ENCODE measurements at places on chromosomes 12 and 14. TPM values are rescaled to one million over a fixed set of nuclear protein-coding genes. Genes with fewer than 3 reads are reported as not detected.
A peak's percentile ranks its signal among the peaks of the same experiment; 100 is the strongest.

The LBHD2 gene
- polyA plus RNA-seq = not detected

GRCh38 chr14:74538411-74539391, 45.1 kb downstream of the ISCA2 start:
- H3K4me3 ChIP-seq = no peak overlapping the region
- DNase-seq = no peak
- no peak overlapping the region for H3K27ac ChIP-seq
- H3K36me3 ChIP-seq = no peaks in the 10 kb centered on the region

The TRHDE gene
- 14.2 TPM for polyA plus RNA-seq

GRCh38 chr12:21483531-21483930, 17.9 kb downstream of the RECQL start:
- H3K27ac ChIP-seq = no peak overlapping the region
- peaks cover 34% of the 10 kb centered on the region for H3K36me3 ChIP-seq
- no peak for DNase-seq
- no peak overlapping the region for H3K4me3 ChIP-seq

- no peak for DNase-seq
- no peak overlapping the region for H3K4me3 ChIP-seq
- H3K36me3 ChIP-seq = no peaks in the 10 kb centered on the region
- no peaks in the 10 kb centered on the region for H3K4me1 ChIP-seq
- H3K27me3 ChIP-seq = no peaks in the 10 kb centered on the region
- H3K27ac ChIP-seq = no peak overlapping the region
Observed at GRCh38 chr12:126883697-126884096, 1383.3 kb upstream of the TMEM132C start.

DNA sequence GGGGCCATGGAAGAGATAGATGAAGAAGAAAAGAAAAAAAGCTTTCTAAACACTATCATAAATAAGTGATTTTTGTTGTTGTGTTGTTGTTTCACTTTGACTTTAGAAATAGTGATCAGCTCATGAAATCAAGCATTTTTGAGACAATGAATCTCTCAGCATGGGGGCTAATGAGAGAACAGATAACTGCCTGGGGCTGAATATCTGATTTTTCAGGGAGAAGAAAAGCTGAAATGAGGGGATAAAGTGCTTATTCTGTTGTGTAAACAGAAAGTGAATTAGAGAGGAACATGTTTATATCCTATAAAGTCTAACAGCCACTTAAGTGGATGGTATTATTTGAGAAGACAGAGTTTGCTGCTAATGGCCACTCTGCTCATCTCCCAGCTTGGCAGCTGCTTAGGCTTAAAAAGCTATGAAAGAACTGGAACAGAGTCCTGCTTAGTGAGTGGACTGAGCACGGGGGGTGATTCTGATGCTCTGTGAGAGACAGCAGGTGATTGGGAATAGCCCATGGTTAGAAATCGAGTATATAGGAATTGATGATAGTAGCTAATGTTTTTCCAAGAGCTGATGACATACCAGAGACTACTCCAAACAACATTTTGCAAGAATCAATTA, 646.1 kb upstream of the TMEM132C start:
- H3K27me3 ChIP-seq = no peaks in the 10 kb centered on the region
- H3K36me3 ChIP-seq = no peaks in the 10 kb centered on the region
- no peak for DNase-seq
- no peak overlapping the region for H3K4me3 ChIP-seq
- H3K27ac ChIP-seq = no peak overlapping the region
- H3K4me1 ChIP-seq = no peaks in the 10 kb centered on the region

- H3K36me3 ChIP-seq = no peaks in the 10 kb centered on the region
- no peak for DNase-seq
- no peak overlapping the region for H3K4me3 ChIP-seq
- no peaks in the 10 kb centered on the region for H3K4me1 ChIP-seq
- no peak overlapping the region for H3K27ac ChIP-seq
- H3K27me3 ChIP-seq = no peaks in the 10 kb centered on the region
Observed at GRCh38 chr12:70982286-70982685, 61.7 kb upstream of the PTPRR start.

DNA sequence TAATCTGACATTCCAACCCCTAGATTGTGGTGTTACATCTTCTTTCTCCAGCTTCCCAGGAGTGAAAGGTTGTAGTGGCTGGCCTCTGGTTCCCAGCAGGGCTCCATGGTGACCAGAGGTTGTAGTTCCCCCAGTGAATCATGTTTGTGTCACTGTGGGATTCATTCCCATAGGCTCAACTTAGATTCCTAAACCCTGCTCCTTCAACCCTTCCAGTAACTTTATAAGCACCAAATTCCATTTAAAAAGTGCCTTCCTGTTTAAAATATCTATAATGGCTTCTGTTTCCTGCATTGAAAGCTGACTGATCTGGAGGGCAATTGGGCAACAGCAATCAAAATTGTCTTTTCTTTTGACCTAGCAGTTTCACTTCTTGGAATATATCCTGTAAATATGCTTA, 40.5 kb upstream of the TBC1D15 start:
- H3K36me3 ChIP-seq = no peaks in the 10 kb centered on the region
- no peaks in the 10 kb centered on the region for H3K4me1 ChIP-seq

The CPNE6 gene
- polyA plus RNA-seq = 0.31 TPM

The KLRF1 gene
- 1.5 TPM for polyA plus RNA-seq

DNA sequence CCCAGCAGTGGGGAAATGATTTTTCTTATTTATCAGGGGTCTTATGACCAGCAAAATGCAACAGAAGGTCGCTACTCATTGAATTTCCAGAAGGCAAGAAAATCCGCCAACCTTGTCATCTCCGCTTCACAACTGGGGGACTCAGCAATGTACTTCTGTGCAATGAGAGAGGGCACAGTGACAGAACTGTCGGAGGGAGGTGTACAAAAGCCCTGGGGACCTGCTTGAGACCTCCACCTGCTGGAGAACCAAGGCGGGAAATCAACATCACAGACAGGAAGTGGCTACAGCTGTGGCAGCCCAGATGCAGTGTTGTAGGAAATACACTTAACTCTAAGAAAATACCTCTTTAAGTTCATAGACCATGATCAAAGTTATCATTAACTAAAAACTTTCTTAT, 250.9 kb upstream of the OR4E1 start:
- H3K27ac ChIP-seq = no peak overlapping the region
- H3K4me3 ChIP-seq = no peak overlapping the region
- H3K36me3 ChIP-seq = no peaks in the 10 kb centered on the region

DNA sequence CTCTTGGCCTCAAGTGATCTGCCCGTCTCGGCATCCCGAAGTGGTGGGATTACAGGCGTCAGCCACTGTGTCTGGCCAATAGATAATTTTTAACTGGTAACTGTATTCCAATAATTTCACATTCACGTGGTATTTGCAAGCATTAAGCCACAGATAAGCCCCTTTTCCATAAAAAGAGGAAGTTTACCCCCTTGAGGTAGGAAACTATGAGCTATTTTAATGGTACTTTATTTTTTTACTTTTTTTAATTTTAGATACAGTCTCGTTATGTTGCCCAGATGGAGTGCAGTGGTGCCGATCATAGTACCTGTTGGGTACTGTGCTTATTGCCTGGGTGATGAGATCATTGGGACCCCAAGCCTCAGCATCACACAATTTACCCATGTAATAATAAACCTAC, 42.9 kb upstream of the AP4S1 start:
- no peak overlapping the region for H3K27ac ChIP-seq
- DNase-seq = no peak
- H3K27me3 ChIP-seq = no peaks in the 10 kb centered on the region
- H3K4me3 ChIP-seq = no peak overlapping the region

DNA sequence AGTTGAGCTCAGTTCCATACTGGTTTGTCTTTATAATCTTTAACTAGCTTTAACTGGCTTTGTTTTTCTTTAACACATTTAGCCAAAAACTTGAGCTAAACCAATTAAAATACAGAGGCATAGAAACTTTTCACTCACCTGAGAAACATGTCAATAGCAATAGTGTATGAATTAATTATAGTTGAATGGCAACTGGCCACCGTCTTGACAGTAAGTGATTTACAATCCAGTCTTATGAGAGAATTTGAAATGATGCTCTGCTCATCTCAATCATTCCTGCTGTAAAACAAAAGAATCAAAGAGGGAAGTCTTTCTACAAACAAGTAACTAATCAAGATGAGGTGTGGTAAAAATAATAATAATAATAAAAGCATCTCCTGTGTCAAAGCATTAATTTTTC, 86.6 kb upstream of the AMIGO2 start:
- H3K4me1 ChIP-seq = peaks cover 2% of the 10 kb centered on the region
- no peak overlapping the region for H3K4me3 ChIP-seq
- no peaks in the 10 kb centered on the region for H3K36me3 ChIP-seq
- H3K27ac ChIP-seq = no peak overlapping the region
- DNase-seq = no peak
- no peaks in the 10 kb centered on the region for H3K27me3 ChIP-seq

The LYZ gene
- 128 TPM for polyA plus RNA-seq

DNA sequence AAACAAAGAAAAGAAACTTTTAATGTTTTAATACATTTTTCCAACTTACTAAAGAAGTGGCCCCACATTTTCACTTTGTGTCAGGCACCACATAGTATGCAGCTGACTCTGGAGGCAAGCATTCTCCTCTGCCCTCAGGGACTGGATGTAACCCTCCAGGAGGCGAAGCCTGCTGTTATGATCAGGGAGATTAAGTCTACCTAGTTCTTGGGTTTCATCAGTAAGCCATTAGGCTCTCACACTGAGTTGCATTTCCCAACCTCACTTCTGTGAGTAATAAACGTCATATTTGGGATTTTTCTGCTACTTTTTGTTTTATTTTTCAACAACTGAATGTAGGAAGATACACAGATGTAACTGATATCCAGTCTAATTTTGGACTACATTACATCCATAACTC, 101.2 kb upstream of the LRFN5 start:
- no peaks in the 10 kb centered on the region for H3K4me1 ChIP-seq
- H3K27me3 ChIP-seq = no peaks in the 10 kb centered on the region
- no peak overlapping the region for H3K4me3 ChIP-seq
- DNase-seq = no peak
- no peaks in the 10 kb centered on the region for H3K36me3 ChIP-seq

The STXBP6 gene
- 27.8 TPM for polyA plus RNA-seq

DNA sequence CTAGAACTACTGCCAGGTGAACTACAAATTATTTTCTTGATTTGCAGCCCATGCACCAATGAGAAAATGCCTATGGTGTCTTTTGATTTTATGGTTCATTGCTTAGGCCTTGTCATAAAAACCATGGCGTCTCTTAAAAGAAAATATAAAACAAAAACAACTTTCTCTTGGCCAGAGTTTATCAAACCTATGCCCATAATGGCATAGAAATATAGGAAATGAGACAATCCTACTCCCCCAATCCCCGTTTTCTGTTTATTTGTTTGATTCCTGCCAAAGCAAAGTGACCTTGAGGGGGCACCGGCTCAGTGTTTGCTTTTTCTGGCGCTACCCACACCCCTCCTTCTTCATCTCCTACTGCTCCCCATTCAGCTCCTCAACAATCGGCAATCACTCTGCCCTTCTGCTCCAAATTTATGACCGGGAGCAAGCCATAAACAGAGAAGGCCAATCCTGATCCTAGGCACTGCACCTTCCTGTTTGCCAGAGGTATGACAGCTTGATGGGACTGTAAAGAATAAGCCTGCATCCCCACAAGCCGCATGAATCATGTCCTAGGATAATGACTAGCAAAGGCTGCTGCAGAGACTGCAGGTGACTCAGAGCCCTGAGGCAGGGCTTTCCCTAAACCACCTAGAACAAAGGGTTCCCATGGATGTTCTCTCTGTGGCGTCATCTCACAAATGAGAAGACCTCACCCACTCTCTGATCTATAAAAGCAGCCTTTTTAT, 874.9 kb downstream of the NRXN3 start:
- DNase-seq = peak; percentile 4
- H3K36me3 ChIP-seq = no peaks in the 10 kb centered on the region
- H3K27me3 ChIP-seq = no peaks in the 10 kb centered on the region
- H3K4me1 ChIP-seq = no peaks in the 10 kb centered on the region

DNA sequence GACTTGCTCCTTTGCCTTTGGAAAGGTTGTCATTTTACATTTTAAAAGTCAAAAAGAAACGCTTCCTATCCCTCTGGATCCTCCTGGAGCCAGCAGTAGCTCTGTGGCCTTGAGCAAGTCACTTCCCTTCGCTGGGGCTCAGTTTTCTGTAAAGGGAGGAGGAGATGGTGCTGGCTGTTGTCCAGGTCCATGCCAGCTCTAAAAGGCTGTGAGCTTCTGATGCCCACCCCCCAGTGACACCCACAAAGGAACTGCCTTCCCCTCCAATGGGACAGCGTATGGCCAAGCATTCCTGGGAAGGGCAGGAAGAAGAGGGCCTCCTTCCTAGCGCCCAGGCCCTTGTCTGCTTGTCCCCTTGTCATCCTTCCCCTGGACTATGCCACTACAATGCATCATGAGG, 81.5 kb downstream of the NTF3 start:
- DNase-seq = no peak
- H3K4me1 ChIP-seq = no peaks in the 10 kb centered on the region

The GRIP1 gene
- polyA plus RNA-seq = 6.7 TPM

- H3K36me3 ChIP-seq = no peaks in the 10 kb centered on the region
Observed at GRCh38 chr12:30138483-30138882, 354.7 kb upstream of the TMTC1 start.

The GAS2L3 gene
- polyA plus RNA-seq = 34.0 TPM

The SLC7A7 gene
- polyA plus RNA-seq = 660 TPM

The NAV3 gene
- polyA plus RNA-seq = 4.8 TPM

DNA sequence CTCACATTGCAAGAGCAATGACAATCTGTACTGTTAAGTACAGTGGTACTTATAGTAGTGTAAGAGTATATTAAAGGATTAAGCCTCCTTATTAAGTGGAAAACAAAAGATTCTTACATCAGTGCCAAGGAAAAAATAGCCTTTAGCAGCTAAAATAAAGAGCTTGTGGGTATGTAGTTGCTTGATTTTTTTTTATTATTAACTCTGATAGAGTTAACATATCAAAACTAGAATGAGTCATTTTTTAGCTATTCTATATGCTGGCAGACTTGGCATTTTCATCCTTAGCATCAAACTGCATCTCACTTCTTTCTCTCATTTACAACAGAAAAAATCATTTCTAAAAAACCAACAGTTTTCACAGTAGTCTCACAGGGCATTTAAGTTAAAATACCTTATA, 86.5 kb downstream of the ATP2B1 start:
- no peaks in the 10 kb centered on the region for H3K4me1 ChIP-seq
- H3K4me3 ChIP-seq = no peak overlapping the region
- DNase-seq = no peak
- H3K36me3 ChIP-seq = peaks cover 16% of the 10 kb centered on the region

The ETNK1 gene
- polyA plus RNA-seq = 96.9 TPM

The KERA gene
- 0.22 TPM for polyA plus RNA-seq

GRCh38 chr14:92994942-92995341, 72.0 kb downstream of the CHGA start:
- DNase-seq = no peak
- no peak overlapping the region for H3K4me3 ChIP-seq
- H3K4me1 ChIP-seq = peaks cover 26% of the 10 kb centered on the region
- peaks cover 69% of the 10 kb centered on the region for H3K36me3 ChIP-seq
- H3K27me3 ChIP-seq = no peaks in the 10 kb centered on the region

The PIANP gene
- 5.4 TPM for polyA plus RNA-seq

The KRT78 gene
- not detected for polyA plus RNA-seq

- no peaks in the 10 kb centered on the region for H3K36me3 ChIP-seq
- no peaks in the 10 kb centered on the region for H3K27me3 ChIP-seq
- H3K4me3 ChIP-seq = peak overlapping the region; percentile 95
- DNase-seq = no peak
- H3K4me1 ChIP-seq = peaks cover 2% of the 10 kb centered on the region
- H3K27ac ChIP-seq = peak overlapping the region; percentile 90
Observed at GRCh38 chr12:15787778-15788177, 1.4 kb downstream of the EPS8 start.

All from large intestine (tissue), 12 donors.